ENCODE measurements at places on chromosomes 16 and 17.

DNA sequence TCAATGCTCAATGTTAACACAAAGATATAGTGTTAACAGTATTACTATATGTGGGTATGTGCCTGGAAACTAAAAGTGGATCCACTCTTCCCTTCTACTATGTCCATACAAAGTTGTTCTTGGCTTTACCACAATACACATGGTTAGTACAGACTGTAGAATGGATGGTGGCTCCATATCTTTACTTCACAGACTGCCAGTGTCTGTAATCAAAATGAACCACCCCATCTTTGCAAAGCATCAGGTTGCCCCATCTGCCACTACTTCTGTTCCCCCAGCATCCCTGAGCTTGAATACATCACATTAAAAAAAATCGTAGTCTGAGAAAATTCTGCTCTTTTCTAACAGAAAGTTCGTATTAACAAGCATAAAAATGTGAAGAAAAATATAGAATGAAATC, 30.0 kb downstream of the USP32 start:
- DNase-seq = no peak

DNA sequence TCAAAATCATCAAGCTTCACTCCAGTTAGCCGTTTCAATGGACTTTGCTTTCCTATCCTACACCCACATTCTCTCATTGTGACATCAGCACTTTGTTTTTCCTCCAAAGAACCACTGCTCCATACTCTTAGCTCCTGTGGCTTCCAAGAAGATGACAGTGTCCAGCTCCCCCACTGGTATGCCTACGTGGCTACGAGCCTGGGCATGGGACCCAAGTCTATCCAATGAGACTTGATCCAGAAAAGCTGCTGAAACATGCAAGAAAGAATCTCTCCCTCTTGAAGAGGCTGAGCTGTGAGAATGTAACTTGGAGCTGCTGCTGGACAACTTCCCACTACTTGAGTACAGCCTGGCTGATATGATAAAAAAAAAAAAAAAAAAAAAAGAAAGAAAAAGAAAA, 9.4 kb downstream of the TOX3 start:
- no peak for DNase-seq

GRCh38 chr17:81422776-81423697, 27.8 kb downstream of the BAHCC1 start:
- DNase-seq = no peak

DNA sequence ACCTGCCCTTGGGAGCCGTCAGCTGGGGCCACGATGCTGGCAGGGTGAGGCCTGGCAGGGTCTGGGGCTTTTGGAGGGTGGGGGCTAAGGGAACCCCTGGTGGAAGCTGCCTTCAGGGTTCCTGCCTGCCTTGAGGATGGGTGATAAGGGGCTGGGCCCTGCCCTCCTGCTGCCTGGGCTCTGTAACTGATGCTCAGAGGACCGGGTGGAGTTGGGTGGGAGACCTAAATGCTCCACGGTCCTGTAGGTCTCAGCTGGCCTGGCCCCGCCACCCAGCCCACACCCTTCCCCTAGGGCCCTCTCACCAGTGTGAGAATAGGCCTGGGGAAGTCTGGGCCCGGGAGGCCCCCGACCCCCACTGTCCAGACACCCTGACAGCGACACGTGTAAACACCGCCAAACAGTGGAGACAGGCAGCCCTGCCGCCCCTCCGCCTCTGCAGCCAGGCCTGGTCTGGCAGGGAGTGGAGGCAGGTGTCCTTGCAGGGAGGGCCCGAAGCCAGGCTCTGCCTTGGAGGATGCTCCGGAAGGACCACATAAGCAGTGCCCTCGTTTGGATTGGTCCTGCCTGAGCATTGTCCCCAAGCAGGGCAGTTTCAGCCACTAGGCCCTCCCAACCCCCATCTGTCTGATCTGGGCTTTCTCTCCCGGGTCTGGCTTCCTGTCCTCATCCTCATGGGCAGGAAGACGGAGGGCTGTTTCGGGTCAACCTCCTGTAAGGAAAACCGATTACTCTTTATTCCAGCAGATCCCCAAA, 6.5 kb upstream of the BAHCC1 start:
- DNase-seq = no peak

GRCh38 chr17:56994009-56994792, 16.3 kb downstream of the SCPEP1 start:
- DNase-seq = no peak

DNA sequence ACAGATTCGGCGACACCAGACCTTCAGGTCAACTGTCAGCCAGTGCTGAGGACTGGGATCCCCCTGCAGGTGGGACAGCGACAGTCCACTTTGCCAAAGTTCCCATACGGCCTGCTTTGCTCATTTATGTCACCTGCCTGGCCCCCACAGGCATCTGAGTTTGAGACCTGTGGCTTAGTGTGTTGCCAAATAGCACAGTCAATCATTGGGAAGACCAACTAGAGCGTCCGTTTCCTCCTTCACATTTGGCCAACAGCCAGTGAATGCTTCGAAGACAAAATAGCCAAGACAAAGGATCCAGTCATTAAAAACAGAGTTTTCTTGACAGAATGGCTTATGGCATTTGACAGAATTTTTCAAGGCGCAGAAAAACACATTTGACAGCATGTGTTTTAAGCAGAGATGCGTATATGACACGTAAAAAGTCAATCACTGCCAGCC, 113.8 kb downstream of the ABCC12 start:
- no peak for DNase-seq

DNA sequence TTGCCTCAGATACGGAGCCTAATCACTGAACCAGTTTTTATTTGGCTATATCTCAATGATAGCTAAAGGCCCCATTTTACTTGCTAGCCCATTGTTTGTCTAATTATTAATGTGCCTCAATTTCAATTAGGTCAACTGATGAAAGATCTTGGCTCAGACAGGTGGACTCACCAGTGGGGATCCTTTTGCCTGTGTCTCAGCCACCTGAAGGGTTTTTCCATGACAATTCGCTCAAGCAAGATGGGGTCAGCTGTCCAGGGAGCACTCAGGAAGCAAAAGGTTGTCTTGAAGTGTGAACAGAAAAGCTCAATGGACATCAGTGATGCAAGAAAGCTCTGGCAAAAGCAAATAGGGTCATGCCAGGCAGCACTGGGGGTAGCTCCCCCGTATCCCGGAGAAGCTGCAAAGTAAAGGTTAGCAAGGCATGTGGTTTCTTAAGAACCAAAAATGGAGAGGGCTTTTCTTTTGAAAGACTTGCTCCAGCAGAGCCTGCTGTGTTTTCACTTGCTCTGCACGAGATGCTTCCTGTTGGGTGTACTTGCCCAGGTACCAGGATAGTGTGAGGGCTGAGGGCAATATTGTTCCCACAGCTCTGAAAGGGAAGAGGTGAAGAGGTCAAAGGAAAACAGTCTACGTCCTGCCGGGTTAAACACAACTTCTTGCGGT, 541.2 kb upstream of the CDH5 start:
- no peak for DNase-seq

- no peak for DNase-seq
Observed at GRCh38 chr16:81140930-81141780, 45.0 kb upstream of the GCSH start.

DNA sequence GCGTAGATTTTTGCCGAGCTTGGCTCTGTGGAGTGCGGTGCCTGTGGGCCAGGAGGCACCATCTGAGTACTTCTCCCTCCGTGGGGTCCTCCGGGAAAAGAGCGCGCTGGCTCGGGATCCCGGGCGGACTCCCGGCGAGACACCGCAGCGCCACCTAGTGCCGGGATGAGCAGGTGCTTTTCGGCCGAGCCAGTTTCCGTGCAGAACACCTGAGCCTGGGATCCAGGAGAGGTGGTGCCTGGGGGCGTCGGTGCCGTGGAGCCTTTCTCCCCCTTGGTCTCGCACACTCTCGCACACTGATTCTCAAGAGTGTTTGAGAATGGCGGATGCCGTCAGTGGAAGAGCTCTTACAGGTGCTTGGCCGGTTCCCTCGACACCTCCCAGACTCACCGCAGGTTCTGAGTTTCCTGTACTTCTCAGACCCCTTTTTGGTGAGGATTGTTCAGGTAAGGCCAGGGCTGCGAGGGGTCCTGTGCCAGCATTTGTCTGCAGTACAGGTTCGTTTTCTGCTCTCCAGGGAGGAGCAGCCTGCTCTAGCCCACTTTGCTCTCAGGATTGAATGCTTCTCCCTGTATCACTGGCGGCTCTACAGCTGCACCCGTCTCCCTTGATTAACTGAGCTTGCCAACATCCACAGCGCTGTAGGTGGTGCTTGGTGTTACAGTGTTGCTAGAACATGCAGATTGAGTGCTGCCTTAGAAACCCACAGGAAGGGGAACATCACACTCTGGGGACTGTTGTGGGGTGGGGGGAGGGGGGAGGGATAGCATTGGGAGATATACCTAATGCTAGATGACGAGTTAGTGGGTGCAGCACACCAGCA, 23.3 kb downstream of the TBCD start:
- no peak for DNase-seq

DNA sequence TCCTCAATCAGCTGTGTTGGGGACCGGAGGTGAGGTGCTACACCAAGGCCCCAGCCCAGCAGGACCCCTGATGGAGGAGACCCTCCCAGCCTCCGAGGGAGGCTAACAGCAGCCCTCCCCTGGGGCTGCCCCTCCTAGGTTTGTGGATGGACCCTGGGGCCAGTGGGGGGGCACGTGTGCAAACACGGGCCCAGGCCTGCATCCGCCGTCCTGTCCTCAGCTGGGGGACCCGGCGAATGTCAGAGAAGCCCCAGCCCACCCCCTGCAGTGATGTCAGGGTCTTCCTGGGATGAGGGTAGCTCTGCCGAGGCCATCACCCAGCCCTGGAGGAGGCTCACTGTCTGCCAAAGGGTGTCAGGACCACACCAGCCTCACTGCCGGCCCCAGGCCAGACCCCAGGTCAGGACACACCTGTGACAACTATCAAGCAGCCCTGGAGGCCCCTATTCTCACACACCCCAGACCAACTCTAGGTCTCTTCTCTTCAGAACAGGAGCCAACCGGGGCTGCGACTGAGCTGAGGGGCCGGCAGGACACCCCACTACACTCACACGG, 26.7 kb downstream of the CEP131 start:
- no peak for DNase-seq

- DNase-seq = no peak
Observed at GRCh38 chr17:21132428-21132827, 5.7 kb downstream of the DHRS7B start.

- no peak for DNase-seq
Observed at GRCh38 chr16:70255574-70255973, 3.8 kb upstream of the EXOSC6 start.

DNA sequence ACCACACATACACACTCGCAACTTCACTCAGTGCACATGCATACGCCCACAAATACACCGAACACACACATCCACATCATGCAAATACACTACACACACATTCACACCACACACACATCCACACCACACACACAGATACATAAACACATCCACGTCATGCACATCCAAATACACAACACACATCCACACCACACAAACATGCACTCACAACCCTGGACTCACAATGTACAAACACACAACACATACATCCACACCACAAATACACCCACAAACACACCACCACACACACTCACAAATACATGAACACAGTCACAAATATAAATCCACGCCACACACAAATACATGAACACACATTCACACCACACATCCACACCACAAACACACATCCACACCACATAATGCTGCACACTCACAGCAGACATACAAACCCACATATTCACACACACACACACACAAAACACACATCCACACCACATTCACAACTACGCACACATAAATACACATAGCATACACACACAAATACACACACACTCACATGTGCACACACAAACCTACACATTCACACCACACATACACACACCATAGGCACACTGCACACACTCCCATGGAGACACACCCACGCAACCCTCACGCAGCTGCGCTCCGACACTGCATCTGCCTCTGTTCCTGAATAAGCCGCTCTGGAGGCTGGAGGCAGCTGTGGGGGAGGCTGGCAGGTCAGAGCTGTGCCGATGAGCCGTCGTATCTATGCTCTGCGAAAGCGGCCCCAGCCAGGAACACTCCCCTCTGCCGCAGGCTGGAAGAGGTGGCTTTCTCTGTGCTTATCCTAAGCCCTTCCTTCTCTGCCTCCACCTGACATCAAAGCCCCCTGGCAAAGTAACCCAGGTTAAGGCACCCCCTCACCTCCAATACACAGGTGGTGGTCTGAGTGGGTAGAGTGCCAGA, 141.8 kb downstream of the GRIN2A start:
- DNase-seq = no peak
